Smooth muscle cell of the umbilical artery (primary cell): ENCODE measurements at places on chromosomes 5 and 9. TPM values are rescaled to one million over a fixed set of nuclear protein-coding genes. Genes with fewer than 3 reads are reported as not detected.

Gene MRPS27
- total RNA-seq, result 60.9 and 64.0 TPM in 2 replicates

Gene PCA3
- not detected in 2 replicates for total RNA-seq

Gene SLC27A6
- total RNA-seq, result under 0.01 and 0.32 TPM in 2 replicates

Gene FOXI1
- not detected in 2 replicates for total RNA-seq

Gene PTGS1
- 2.6 and 4.5 TPM in 2 replicates for total RNA-seq

Gene ADGRV1
- 0.14 and 0.89 TPM in 2 replicates for total RNA-seq

Gene HAVCR1
- total RNA-seq, result not detected in 2 replicates

Gene CDX1
- not detected in 2 replicates for total RNA-seq

Gene GPR150
- under 0.01 and 0.28 TPM in 2 replicates for total RNA-seq

Gene AQP3
- total RNA-seq, result 0.42 and 0.59 TPM in 2 replicates

Gene TAF1L
- total RNA-seq, result not detected in 2 replicates

Gene SAXO1
- total RNA-seq, result 0.05 TPM in 1 of 2 replicates, not detected in the other

Gene PDLIM7
- total RNA-seq, result 167 and 241 TPM in 2 replicates

Gene F2RL1
- 4.8 and 15.1 TPM in 2 replicates for total RNA-seq

Gene RACK1
- 2,845 and 3,221 TPM in 2 replicates for total RNA-seq

Gene TRIM36
- total RNA-seq, result 1.4 and 1.5 TPM in 2 replicates

Gene ANKRD33B
- 1.2 and 2.4 TPM in 2 replicates for total RNA-seq

Gene FCN2
- not detected in 2 replicates for total RNA-seq

Gene TAF11L10
- total RNA-seq, result not detected in 2 replicates

Gene ZNF462
- total RNA-seq, result 17.2 and 24.3 TPM in 2 replicates

Gene SLC4A9
- total RNA-seq, result not detected in 2 replicates

Gene CDKN2B-AS1
- 4.2 and 6.5 TPM in 2 replicates for total RNA-seq
